ENCODE measurements at places on chromosomes 4 and X.
A peak's percentile ranks its signal among the peaks of the same experiment; 100 is the strongest.

DNA sequence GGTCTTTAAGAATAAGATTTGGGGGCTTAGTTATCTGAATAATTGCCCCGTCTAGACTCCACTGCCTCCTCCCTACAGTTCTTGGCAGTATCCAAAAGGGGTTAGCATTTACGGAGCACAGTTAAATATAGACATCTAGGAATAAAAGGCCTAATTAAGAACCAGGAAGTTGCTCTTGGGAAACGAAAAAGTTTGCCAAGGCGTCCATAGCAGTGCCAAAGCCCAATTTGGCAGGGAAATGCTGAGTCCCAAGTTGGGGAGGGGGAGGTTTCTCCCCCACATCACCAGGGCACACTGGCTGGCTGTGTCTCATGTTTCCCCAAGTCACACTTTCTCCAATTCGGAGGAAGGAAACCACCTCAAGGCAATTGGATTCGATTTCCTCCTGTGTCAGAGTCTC is 338.7 kb downstream of the FBXW7 start:
- no peak for DNase-seq

DNA sequence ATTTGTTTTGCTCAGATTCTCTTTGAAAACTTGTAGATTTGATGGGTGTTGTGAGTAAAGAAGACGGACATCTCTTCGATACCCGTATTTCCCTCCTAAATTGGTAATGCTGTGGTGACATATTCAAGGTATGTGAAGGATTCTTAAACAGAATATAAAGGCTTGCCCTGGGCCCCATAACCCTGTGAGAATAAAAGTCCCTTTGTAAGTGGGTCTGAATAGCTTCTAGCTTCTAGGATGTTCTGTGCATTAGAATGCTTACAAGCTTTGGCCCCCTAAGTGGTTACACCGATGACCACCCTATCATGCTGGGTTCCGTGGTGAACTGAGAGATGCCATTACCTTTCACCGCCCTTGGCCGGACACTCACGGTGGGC is 574 bp upstream of the MOB1B start:
- no peak for DNase-seq

GRCh38 chrX:38110231-38110630 is 103.9 kb downstream of the SYTL5 start:
- no peak for DNase-seq

GRCh38 chr4:2284934-2285612 is 23.2 kb upstream of the MXD4 start:
- no peak for DNase-seq

- no peak for DNase-seq
These were observed 127.4 kb upstream of the UNC5C start for GRCh38 chr4:95676190-95676589.

GRCh38 chr4:2785613-2786012 is 7.3 kb upstream of the SH3BP2 start:
- no peak for DNase-seq

GRCh38 chrX:150455215-150455608 is 92.1 kb downstream of the MAMLD1 start:
- no peak for DNase-seq

DNA sequence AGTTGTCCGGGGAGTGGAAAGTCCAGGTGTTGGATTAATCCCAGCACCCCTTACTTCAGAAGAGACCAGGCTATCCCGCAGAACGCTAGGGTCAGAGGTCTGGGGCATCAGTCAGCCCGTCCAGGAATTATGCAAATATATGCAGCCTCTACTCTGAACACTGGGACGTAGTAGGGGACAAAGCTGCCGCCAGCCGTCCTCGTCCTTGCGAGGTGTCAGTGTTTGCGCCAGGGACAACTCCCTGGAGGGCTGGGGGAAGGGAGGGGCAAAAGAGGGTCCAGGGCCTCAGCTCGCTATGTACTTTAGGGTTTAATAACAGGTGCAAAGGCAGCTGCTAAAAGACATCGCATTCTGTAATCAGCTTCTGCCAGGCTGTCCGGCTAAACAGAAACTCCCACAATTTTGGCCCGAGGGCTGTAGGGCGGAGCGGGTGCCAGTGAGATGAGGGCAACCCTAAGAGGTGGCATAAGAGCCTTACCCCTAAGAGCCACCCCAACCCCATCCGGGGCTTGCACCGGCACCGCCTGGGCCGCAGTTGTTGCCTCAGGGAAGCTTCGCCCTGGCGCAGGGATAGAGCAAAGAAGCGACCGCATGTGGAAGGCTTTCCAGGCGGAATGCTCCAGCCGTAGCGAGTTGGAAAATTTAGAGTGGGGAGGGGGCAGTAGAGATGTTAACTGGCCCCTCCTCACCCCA is 8.4 kb downstream of the HAND2 start:
- no peak for DNase-seq

- DNase-seq: no peak
These were observed 29.1 kb downstream of the NPNT start for GRCh38 chr4:105924341-105924740.

GRCh38 chr4:46387956-46388355 is 2.0 kb downstream of the GABRA2 start:
- DNase-seq: no peak

GRCh38 chr4:7941111-7941964 is 1.7 kb upstream of the AFAP1 start:
- DNase-seq: no peak

DNA sequence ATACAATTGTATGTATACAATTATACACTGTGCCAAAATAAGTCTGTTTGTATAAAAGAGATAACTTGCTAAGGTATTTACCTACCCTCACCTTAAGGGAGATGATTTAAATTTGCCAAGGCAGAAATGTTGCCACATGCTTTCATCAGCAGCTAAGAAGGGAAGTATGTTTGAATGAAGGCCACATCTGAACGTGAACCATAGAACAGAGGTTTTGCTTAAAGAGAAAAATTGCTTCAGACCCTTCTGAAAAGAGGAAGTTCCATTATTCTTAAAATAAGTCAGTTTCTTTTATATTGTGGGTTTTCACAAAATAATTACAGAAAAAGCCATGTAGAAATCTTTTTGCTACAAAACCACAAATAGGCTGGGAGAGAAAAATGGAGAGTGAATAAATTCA is 621.5 kb upstream of the HTR2C start:
- no peak for DNase-seq

- DNase-seq: no peak
These were observed 112.1 kb downstream of the CDKL5 start for GRCh38 chrX:18537524-18537923.

DNA sequence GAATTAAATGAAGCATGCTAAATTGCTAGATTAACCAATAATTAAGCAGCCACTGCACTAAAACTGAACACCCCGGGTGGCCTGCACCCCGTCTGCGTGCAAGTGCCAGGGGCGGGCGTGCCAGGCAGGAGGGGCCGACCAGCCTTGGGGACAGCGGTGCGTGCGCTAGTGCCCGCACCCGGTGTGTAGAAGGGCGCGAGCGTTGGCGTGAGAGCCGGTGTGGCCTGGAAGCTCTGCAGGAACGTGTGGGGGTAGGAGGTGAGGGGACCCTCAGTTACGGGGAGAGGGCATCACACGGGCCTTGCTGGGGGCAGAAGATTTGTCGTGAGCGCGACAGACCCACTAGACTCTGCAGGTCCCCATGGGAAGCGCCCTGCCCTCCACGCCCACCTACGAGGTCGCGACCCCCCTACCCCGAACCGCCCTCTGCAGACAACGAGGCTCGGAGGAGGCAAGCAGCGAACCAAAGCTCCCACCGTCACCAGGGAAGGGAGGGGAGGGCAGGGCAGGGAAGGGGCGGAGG is 105.8 kb downstream of the FAM53A start:
- DNase-seq: no peak

DNA sequence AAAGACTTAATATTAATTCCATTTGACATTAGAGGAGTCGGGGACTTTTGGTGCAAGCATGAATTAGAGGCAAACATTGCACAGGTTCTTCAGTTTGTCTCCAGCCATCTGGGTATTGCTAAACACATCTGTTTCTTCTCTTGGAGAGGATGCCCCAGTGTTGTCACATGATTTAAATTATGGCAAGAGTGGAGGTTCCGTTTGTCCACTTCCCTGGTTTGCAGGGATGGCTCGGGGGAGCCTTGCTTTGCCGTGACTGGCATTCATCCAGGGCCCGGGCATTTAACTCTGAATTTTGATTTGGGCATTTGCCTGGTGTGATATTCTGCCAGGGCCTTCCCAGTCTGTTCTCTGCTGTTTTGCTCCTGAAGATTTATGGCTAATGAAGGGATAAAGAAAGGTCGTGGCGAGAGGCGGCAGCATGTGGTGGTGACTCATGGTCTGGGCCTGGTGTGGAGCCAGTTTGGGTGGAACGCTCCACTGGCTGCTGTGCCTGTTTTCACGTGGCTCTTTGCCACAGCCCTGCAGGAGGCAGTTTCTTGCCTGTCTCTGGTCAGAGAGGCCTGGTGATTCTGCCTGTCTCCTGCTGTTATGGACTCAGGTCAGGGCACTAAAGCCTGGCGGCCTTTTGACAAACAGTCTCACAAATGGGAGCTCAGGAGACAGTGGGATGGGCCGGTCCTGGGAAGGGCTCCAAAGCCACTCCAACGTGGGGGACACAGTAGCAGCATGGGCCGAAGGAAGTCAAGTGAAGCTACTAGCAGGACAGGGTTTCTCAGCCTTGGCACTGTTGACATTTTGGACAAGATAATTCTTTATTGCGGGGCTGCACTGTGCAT is 99.4 kb upstream of the PGRMC2 start:
- DNase-seq: peak; percentile 98

- DNase-seq: no peak
These were observed 198.8 kb downstream of the ANTXR2 start for GRCh38 chr4:79874197-79874596.

DNA sequence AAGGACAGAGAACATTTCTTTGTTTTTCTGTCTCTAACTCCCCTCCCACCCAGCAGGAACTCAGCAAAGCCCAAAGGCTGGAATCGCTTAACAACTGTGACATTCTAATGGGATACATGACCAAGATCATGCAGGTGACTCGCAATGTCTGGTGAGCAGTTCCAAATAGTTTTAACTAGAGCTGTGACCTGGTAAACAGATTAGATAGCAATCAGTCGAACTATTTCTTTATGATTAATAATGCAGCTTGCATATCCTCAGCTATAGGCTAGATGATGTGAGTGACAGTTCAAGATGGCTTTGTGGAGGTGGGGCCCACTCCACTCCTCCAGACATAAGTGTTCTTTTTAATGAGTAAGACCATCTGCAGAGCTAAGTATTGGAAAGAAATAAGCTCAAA is 20.0 kb upstream of the GABRE start:
- DNase-seq: no peak

- DNase-seq: no peak
These were observed 53.7 kb downstream of the FBXW7 start for GRCh38 chr4:152482211-152482610.

GRCh38 chr4:140061194-140061593 is 92.8 kb downstream of the MAML3 start:
- DNase-seq: no peak

DNA sequence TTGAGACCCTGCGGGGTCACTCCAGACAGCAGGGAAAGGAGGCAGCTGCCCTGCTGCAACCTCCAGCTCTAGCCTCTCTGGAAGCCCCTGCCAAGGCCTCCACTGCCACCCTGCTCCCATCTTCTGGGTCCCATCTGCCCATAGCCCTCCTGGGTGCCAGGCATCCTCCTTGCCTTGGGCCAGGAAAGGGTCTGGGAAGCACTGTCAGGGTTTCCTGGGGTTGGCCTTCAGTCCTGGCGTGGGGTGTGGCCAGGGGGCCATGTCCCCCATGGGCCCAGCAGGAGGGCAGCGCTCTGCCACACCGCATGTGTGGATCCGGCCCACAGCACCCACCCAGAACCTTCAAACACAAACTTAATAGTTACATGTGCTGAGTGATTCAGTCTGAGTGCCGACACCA is 3.4 kb upstream of the CPLX1 start:
- DNase-seq: no peak

- no peak for DNase-seq
These were observed 9.4 kb downstream of the POLA1 start for GRCh38 chrX:24703185-24703494.

- DNase-seq: no peak
These were observed 367.0 kb downstream of the RAB28 start for GRCh38 chr4:13117185-13117584.

DNA sequence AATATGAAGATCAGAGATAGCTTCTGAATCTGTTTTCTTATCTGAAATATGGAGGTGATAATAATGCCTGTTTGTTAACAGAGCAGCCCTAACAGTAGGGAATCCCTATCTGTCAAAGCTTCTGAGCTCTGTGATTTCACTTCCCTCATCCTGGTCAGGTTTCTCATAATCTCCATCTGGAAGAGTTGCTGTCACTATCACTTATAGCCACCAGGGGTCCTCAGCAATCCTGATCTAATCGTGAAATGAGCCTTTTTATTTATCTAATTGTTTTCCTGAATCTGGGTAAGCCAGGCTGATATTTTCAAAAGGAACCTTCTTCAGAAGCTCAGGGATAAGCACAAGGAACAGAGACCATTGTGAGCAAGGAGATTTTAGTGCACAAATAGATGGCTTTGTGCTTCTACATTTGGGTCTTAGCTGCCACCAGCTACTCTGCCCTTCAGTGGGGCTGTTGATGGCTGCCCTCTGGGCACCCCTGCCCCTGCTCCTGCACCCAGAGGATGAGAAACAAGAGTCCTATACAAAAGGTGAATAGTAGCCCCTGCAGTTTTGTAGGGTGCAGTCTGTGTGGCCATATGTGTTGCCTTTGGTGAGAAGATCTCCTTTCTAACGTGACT is 196.4 kb upstream of the RADX start:
- DNase-seq: no peak

DNA sequence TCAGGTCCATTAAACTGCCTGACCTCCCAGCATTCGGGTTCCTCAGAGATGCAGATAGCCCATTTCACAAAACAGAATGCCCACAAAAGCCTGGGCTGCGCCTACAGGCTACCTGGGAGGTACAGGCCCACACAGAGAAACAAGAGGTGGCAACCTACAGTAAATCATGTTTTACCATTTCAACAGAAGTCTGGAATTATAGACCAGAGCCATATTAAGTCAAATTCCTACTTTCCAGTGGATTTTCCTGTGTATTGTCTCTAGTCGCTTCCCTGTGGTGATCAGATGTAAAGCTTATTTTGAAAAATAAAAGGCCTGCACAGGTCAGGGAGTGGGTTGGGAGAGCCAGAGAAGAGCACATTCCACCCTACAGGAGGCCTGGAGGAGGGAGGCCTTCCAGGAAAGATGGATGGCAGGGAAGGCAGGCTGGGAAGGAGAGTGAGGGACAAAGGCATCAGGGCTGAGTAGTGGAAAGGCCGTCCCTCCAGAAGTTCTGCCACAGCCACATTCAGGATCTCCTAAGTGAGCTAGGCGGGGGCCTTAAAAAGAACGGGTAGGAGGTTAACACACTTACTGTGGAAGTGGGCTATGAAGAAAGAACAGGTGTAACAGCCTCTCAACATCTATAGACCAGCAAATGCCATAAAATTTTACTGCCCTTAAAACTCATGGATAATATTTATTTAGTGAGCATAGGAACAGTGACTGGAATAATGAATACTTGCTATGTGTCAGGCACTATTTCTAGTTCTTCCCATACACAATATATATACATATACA is 19.0 kb upstream of the USO1 start:
- no peak for DNase-seq

- no peak for DNase-seq
These were observed 147.1 kb upstream of the TEX13C start for GRCh38 chrX:125172531-125172930.
